Epithelial cell of proximal tubule (primary cell): ENCODE measurements at places on chromosomes 1 and 21. TPM values are rescaled to one million over a fixed set of nuclear protein-coding genes. Genes with fewer than 3 reads are reported as not detected.

- DNase-seq, result no peak
These were observed 48.0 kb downstream of the H3-3A start for GRCh38 chr1:226110249-226111097.

- no peak for DNase-seq
These were observed 5.8 kb upstream of the LAD1 start for GRCh38 chr1:201404722-201405483.

- DNase-seq, result no peak
These were observed 19.0 kb upstream of the IFNLR1 start for GRCh38 chr1:24206083-24206464.

DNA sequence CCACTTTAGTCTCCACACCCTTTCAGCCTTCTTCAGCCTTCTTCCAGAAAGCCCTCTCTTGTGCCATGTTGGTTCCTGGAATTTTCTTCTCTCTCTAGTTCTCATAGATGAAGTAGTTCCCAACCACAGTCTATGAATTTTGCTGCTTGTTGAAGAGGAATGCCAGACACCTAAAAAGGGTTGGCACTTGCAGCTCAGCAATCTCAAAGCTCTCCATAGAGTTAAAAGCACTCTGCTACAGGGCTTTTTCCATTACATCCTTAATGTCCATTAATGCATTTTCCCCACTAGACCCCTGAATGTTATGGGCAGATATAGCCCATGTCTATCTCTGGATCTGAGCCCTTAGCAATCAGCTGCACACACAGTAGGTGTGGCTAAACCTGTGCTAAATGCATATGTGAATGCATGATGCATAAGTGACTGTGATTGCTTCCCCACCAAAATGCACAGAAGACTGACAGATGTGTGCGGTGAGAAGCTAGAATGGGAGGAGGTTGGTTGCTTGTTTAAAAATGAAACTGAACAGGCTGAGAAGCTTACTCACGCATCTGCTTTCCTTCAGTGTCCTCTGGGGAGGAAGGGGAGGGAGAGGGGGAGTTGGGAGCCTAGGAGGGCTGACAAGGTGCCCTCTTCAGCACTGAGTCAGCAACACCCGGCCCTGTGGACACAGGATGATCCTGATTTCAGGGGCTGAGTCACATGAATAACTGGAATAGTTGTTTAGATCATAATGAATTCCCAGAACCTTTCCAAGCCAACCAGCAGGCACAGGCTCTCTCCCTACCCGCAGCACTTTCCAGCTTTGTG is 146.1 kb upstream of the FGGY start:
- DNase-seq, result peak; percentile 97

GRCh38 chr21:37821786-37822450 is 94.3 kb downstream of the KCNJ6 start:
- no peak for DNase-seq

- DNase-seq, result no peak
These were observed 44.5 kb downstream of the ARHGEF16 start for GRCh38 chr1:3498986-3499385.

GRCh38 chr1:93801471-93801870 is 77.5 kb downstream of the DNTTIP2 start:
- DNase-seq, result no peak

DNA sequence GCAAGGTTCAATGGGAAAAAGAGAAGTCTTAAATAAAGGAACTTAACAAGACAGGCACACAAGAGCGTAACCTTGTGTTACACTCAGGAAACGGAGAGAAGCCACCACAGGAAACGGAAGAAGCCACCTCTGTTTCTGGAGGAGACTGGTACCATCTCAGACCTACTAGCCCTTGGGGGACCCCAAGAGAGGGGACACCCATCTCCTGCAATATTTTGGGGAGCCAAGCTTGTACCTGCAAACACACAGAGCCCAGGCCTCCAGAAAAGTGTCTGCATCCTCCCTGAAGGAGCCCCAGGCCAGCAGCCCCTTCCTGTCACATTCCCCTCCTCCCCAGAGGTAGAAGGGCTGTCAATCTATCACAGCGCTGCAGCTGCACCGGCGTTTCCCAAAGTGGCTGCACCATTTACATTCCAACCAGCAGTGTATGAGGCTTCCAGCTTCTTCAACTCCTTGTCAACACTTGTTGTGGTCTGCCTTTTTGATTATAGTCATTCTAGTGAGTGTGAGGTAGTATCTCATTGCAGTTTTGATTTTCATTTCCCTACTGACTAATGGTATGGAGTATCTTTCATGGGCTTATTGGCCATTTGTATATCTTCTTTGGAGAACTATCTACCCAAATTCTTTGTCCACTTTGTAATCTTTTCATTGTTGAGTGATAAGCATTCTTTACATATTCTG is 23.0 kb upstream of the PADI1 start:
- no peak for DNase-seq

GRCh38 chr1:72649991-72650390 is 367.7 kb upstream of the NEGR1 start:
- no peak for DNase-seq

- no peak for DNase-seq
These were observed 333.6 kb downstream of the KCNH1 start for GRCh38 chr1:210800301-210800700.

GRCh38 chr1:70415882-70416281 is 4.8 kb downstream of the CTH start:
- no peak for DNase-seq

DNA sequence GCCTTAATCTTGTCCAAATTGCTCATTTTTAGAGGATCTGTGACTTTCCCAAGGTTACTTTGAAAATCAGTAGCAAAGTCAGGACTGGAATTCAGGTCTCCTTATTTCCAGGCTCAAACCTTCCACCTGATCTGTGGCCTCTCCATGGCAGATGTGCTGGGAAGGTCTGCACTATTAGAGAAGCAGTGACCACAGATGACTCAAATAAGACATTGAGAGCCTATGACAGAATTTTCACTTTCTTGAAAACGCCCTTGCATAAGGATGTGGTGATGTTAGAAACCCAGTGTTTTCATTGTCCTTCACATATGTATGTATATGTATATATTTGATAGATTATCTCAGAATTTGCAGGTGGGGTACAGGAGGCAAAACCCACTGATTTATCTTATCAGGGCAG is 45.3 kb downstream of the TTC39A start:
- no peak for DNase-seq

- DNase-seq, result peak; percentile 67
These were observed 86.4 kb downstream of the FAF1 start for GRCh38 chr1:50873458-50874187.

- no peak for DNase-seq
These were observed 3.6 kb downstream of the CTBS start for GRCh38 chr1:84570436-84571149.

DNA sequence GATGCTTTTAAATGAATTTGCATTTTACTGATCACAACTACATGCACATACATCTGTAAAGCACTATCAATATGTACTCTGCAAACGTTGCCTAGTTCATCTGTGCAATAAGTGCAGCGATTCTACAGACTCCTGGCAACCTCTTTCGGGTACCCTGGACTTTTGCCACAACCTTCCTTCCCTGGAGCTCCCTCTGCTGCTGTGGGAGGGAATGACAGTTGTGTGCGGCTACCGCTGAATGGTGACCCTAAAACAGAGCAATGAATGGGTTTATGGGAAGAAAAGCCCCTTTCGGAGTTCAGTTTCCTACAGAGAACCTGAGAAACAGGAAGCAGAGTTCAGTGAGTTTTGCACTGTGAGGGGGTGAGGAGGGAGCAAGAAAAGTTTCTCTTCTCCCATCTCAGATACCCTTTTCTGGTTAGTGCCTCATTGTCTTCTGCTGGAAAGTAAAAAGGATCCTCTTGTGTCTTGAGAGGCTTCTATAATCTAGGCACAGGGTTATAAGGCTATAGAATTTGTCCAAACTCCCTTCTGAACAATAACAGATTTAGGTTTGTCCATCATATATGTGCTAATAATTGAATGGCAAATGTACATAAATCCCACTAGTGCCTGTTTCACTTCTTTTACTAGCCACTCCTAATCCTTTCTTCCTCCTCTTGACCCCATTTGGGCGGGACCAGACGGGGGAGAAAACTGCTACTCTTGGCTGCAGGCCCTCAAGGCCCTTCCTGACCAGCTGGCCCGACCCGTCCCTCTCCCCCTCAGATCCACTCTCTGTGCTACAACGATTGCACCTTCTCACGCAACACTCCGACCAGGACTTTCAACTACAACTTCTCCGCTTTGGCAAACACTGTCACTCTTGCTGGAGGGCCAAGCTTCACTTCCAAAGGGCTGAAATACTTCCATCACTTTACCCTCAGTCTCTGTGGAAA is 19.8 kb upstream of the SARS1 start:
- DNase-seq, result no peak

GRCh38 chr1:162139211-162139610 is 69.7 kb downstream of the NOS1AP start:
- DNase-seq, result no peak

GRCh38 chr1:14915356-14916054 is 238.0 kb upstream of the TMEM51 start:
- DNase-seq, result no peak

- no peak for DNase-seq
These were observed 9.8 kb downstream of the PADI3 start for GRCh38 chr1:17258758-17259130.

- DNase-seq, result no peak
These were observed 618.2 kb downstream of the BRINP3 start for GRCh38 chr1:189859385-189859977.

- DNase-seq, result no peak
These were observed 80.4 kb downstream of the KIF26B start for GRCh38 chr1:245235156-245235555.

DNA sequence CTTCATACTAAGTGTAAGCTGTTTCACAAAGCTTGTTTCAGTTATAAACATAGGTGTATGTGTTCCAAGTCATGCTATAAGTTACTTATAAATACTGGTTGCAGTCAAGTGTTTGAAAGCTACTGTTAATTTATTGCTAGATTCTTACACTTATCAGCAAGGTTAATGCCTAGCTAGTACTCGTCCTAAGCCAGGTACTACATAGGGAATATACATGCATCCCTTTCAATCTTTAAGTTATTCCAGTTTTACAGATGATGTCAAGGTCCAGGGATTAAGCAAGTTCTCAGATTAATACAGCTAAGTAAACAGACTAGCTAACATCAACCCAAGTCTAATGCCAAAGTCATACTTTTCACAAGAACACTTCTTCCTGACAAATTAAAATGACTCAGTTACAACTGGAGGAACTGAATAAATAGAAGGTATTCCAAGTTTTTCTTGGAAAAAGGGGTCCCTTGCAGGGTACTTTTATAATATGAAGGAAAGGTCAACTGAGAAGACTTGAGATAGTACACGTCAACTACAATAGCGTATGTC is 652.2 kb upstream of the USP24 start:
- DNase-seq, result no peak

GRCh38 chr1:68974447-68974846 is 477.6 kb upstream of the DEPDC1 start:
- DNase-seq, result no peak

GRCh38 chr1:23480187-23481025 is 3.6 kb downstream of the ASAP3 start:
- DNase-seq, result no peak

GRCh38 chr1:110436635-110437034 is 14.3 kb upstream of the PROK1 start:
- no peak for DNase-seq

Gene UBE2U
- not detected in 2 replicates for total RNA-seq

Gene DIRAS3
- total RNA-seq, result 2.1 TPM in 1 of 2 replicates, not detected in the other

Gene NPHS2
- not detected in 2 replicates for total RNA-seq

Gene CYYR1
- 1.3 and 3.7 TPM in 2 replicates for total RNA-seq

Gene HSPA6
- total RNA-seq, result 0.12 and 0.36 TPM in 2 replicates

Gene TNFSF4
- 0.29 and 0.35 TPM in 2 replicates for total RNA-seq

Gene KCNA3
- total RNA-seq, result not detected in 2 replicates

Gene CC2D1B
- total RNA-seq, result 32.5 and 33.9 TPM in 2 replicates

Gene STYXL2
- total RNA-seq, result not detected in 2 replicates

Gene EMC1
- 28.8 and 60.3 TPM in 2 replicates for total RNA-seq

Gene LRRC38
- total RNA-seq, result 0.36 TPM in 1 of 2 replicates, not detected in the other

Gene APCS
- not detected in 2 replicates for total RNA-seq

Gene APH1A
- 135 and 136 TPM in 2 replicates for total RNA-seq

Gene SPRR5
- total RNA-seq, result not detected in 2 replicates

Gene SPAG17
- total RNA-seq, result 0.14 and 1.2 TPM in 2 replicates

Gene AADACL4
- not detected in 2 replicates for total RNA-seq

Gene ACTN2
- 0.07 and 0.52 TPM in 2 replicates for total RNA-seq

Gene NPR1
- total RNA-seq, result 0.72 and 0.92 TPM in 2 replicates
